CD4-positive, alpha-beta memory T cell (primary cell): ENCODE measurements at places on chromosomes 13 and 19. TPM values are rescaled to one million over a fixed set of nuclear protein-coding genes. Genes with fewer than 3 reads are reported as not detected.
A peak's percentile ranks its signal among the peaks of the same experiment; 100 is the strongest.

DNA sequence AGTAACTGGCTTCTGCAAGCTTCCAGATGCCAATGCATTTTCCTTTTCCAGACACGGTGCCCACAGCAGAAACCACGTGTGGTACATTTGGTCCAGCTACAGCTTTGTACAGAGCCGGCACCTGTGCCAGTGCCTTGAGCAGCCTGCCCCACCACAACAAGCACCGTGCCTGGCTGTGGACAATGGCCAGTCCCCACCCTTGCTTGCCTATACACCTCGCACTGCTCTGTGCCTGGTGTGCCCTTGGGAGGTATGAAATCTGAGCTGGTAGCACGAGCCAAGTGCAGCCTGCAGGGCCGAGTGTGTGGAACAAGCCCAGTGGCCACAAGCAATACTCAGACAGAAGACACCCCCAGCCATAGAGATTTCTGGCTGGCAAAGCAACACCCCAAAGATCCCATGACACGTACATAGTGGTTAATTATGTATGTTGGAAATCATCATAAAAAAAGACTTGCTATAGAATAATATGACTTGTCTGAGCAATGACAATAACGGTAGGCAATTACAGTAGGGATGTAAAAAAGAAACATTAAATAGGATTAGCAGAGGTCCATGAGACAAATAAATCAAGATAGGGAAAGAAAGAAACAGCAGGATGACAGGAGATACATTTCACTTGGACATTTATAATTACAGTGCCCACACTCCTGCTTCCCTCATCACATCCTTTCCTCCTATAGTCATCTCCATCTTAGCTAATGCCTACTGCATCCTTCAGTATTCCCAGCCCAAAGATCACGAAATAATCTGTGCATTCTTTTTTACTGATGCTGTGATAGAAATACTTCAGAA is 1399.5 kb downstream of the PCDH9 start:
- no peaks in the 10 kb centered on the region for H3K36me3 ChIP-seq
- DNase-seq = no peak
- no peak overlapping the region for H3K27ac ChIP-seq
- H3K4me3 ChIP-seq = no peak overlapping the region
- H3K27me3 ChIP-seq = no peaks in the 10 kb centered on the region

DNA sequence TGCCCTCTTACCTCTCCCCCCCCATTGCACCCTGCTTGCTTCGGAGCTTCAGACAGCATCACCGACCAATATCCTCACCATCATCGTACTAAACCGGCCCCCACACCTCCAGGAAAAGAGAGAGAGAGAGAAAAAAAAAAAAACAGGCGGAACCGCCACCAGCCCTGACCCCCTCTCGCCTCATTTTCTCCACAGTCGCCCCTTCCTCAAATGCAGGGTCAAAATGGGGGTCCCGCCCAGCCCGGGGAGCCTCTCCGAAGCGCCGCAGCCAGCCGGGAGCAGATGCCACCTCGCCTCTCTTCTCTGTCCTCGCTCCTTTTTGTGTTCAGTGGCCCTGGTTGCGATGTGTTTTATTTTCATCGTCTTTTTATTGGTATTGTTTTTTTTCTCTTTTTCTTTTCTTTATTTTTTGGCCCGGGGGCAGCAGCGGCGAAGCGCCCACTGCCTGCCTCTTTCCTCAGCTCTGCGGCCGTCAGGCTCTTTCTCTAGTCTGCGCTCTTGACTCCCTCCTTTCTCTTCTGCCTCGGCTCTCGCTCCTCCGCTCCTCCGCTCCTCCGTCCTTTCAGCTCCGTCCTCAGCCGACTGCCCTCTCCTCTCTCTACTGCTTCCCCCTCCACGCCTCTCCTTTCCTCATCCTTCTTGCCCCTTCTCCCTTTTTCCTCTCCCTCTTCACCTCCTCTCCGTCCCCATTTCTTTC is 41.4 kb downstream of the DEDD2 start:
- peak overlapping the region; percentile 58 for H3K4me3 ChIP-seq
- DNase-seq = peak; percentile 24
- H3K4me1 ChIP-seq = peaks cover 29% of the 10 kb centered on the region
- peaks cover 17% of the 10 kb centered on the region for H3K27me3 ChIP-seq
- H3K27ac ChIP-seq = no peak overlapping the region

DNA sequence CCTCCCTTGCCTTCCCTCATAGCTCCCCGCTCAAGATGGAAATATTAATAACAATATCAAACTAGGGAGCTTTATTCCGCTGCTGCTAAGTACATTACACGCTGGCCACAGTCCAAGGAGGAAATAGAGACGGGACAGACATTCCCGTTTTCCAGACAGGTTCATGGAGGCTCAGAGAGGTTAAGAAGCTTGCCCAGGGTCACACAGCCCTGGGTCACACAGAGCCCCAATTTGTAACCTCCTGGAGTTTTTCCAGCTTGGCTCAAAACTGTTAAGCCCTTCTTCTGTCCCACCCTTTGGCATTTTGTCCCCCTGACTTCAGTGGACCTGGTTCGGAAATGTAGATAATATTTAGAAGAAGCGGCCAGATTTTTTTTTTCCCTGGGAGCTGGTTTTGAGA is 2.0 kb downstream of the BICRA start:
- peak overlapping the region; percentile 73 for H3K27ac ChIP-seq
- no peaks in the 10 kb centered on the region for H3K36me3 ChIP-seq
- no peak for DNase-seq
- no peaks in the 10 kb centered on the region for H3K27me3 ChIP-seq

- peaks cover 54% of the 10 kb centered on the region for H3K4me1 ChIP-seq
- DNase-seq = peak; percentile 35
- peak overlapping the region; percentile 94 for H3K27ac ChIP-seq
- H3K36me3 ChIP-seq = no peaks in the 10 kb centered on the region
These were observed 1.2 kb downstream of the AP3D1 start for GRCh38 chr19:2149980-2150793.

DNA sequence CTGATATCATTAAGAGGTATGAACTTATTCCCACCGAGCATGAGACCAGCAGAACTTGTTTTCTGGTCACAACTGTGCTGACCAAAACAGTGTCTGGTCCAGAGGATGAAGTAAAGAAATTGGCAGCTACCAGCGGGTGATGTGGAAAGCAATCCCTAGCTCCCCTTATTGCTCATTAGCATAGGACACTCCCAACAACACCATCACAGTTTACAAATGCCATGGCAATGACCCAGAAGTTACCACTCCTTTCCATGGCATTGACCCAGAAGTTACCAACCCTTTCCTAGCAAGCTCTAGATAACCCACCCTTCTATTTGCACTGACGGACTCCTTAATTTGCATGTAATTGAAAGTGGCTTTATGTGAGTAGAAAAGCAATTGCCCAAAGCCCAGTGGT is 1856.1 kb downstream of the OLFM4 start:
- H3K27ac ChIP-seq = no peak overlapping the region
- H3K36me3 ChIP-seq = no peaks in the 10 kb centered on the region
- no peak overlapping the region for H3K4me3 ChIP-seq
- H3K4me1 ChIP-seq = no peaks in the 10 kb centered on the region

- no peaks in the 10 kb centered on the region for H3K36me3 ChIP-seq
- peak; percentile 96 for DNase-seq
- H3K27me3 ChIP-seq = no peaks in the 10 kb centered on the region
These were observed at the start of gene SMARCA4 for GRCh38 chr19:10960314-10961072. SMARCA4 (plus strand) TSS chr19:10961030; CDS start chr19:10984152, 23,122 bp downstream.

DNA sequence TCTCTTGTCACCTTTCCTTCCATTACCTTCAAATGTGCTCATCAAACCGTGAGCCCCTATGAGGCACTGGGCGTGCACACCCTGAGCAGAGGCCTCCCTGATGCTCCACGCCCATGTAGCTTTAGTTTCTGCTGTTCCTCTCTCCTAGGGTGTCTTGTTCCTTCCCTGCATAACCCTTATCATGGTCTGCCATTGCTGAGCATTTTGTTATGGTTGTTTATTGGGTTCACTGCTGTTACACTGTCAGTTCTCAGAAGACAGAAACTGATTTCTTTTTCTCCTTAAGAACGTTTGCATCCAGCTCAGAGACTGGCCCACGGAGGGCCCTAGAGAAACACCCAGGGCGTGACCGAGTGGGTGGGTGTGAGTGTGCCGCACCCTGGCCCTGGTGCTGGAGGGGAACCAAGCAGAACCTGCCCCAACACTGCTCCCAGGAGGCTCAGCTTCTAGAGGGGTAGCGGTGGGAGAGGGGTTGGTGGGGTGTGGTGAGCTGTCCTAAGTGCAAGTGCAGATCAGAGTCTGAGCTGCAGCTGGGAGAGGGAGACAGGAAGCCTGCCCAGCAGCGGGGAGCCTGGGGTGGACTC is 61.4 kb upstream of the URI1 start:
- DNase-seq = no peak
- no peak overlapping the region for H3K27ac ChIP-seq
- no peaks in the 10 kb centered on the region for H3K27me3 ChIP-seq
- H3K36me3 ChIP-seq = no peaks in the 10 kb centered on the region
- H3K4me1 ChIP-seq = no peaks in the 10 kb centered on the region

GRCh38 chr13:39600766-39601165 is 2.2 kb downstream of the LHFPL6 start:
- no peaks in the 10 kb centered on the region for H3K36me3 ChIP-seq
- H3K4me1 ChIP-seq = peaks cover 7% of the 10 kb centered on the region
- no peak overlapping the region for H3K4me3 ChIP-seq
- no peak overlapping the region for H3K27ac ChIP-seq

DNA sequence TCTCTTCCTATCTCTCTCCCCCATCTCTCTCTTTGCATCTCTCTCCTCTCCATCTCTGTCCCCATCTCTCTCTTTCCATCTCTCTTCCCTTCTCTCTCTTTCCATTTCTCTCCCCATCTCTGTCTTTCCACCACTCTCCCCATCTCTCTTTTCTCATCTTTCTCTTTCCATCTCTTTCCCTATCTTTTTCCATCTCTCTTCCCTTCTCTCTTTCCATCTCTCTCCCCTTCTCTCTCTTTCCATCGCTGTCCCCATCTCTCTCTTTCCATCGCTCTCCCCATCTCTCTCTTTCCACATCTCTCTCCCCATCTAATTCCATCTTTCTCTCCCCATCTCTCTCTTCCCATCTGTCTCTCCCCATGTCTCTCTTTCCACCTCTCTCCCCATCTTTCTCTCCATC is 24.5 kb downstream of the ADGRE3 start:
- DNase-seq = no peak
- H3K4me3 ChIP-seq = no peak overlapping the region
- no peaks in the 10 kb centered on the region for H3K36me3 ChIP-seq
- no peaks in the 10 kb centered on the region for H3K4me1 ChIP-seq
- H3K27me3 ChIP-seq = no peaks in the 10 kb centered on the region

Gene KPTN
- 4.3 TPM for total RNA-seq

Gene PSG11
- not detected for total RNA-seq

Gene CIRBP
- total RNA-seq = 574 TPM

Gene ATCAY
- not detected for total RNA-seq

Gene SMIM44
- not detected for total RNA-seq
